Fibroblast of skin of scalp (primary cell): ENCODE measurements at places on chromosomes 7 and 10.
A peak's percentile ranks its signal among the peaks of the same experiment; 100 is the strongest.

GRCh38 chr7:604884-605531 is 85.4 kb upstream of the PDGFA start:
- DNase-seq: no peak

DNA sequence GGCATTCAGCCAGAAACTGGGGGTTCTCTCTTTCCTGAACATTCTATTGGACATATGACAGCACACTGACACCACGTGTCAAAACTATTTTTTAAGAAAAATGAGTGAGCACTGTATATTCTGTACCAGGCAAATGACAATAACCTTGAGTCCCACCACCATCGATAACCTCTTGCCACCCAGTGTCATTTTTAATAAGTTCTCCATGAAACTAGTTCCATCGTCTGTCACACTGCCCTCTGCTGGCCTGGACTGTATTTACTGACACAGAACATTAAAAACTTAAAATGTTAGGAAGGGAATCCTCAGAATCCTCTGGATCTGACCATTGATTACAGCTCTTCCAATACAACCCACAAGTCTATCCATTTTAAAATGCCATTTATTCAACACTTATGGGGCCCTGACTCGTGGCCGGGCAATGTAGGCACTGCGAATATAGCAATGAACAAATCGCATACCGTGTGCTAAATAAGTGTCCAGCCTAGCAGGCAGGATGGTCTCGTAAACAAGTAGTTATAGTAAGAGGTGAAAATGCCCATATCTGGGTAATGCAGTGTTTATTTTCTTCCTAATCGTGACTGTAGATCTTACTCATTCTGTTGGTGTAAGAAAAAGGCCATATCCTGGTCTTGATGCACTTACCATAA is 35.9 kb upstream of the CACNB2 start:
- peak; percentile 52 for DNase-seq

- peak; percentile 54 for DNase-seq
Measured at GRCh38 chr10:122279725-122280141, 8.6 kb downstream of the BTBD16 start.

DNA sequence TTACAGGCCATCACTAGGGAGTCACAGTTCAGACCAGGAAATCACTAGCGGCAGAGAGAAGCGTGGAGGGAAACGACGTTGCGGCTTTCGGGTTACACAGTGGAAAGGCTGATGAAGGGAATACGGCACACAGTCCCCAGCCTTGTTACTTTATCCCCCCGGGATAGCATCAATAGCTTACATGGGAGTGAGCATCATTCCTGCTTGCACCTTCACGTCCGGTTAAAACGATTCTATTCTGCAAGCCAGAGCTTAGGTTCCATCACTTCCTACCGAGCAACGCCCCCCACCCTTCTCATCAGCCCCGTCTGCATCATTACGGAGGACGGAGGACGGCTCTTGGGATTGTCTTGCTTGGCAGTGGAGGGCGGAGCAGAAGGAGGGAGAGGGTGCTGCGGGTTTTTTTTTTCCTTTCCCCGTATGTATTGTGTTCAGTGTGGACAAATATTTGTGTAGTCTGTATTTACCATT is 124.9 kb downstream of the CLEC2L start:
- no peak for DNase-seq

DNA sequence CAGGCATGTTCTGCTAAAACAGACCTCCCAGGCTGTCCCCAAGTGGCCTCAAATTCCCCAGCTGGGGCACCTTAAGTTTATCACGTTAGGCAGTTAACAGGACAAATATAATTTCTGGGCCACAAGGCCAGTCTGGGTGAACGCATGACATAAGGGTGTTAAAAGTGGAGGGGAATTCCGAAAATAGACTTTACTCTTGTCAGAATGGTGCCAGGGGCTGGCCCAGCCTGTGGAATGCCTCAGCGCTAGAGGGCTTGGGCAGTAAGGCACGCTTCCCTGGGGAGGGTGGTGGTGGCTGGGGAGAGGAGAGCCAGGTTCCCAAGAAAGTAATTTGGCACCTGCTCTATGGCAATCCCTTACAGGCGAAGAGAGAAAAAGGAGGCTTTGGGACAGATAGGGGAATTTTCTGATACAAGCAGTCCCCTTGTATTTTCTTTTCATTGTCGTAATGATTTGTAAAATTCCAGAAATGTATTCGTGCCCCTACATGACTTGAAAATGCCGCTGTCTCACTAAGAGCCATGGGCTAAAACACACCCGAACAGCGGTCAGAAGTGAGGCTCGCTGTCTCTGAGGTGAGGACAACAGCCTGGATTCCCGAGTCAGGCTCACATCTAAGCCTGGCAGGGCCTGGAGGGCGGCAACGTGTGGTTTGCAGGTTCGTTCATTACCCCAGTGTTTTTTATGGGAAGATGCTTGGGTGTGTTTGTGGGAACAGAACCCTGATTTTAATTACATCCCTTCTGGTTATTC is 463.2 kb upstream of the GALNT17 start:
- DNase-seq: no peak

GRCh38 chr7:156950381-156950858 is 908 bp downstream of the NOM1 start:
- DNase-seq: no peak

GRCh38 chr10:8910314-8910713 is 855.8 kb downstream of the GATA3 start:
- DNase-seq: no peak

DNA sequence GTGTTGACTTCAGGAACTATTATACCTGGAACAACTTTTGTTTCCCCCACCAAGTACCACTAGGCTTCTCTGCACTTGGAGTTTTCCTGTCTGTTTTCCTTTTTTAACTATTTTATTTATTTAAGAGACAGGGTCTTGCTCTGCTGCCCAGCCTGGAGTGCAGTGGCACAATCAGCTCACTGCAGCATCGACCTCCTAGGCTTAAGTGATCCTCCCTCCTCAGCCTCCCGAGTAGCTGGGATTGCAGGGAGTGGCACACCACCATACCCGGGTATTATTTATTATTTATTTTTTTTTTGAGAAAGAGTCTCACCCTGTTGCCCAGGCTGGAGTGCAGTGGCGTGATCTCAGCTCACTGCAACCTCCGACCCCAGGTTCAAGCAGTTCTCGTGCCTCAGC is 2.1 kb upstream of the GIGYF1 start:
- DNase-seq: no peak

- no peak for DNase-seq
Measured at GRCh38 chr7:3380886-3381685, 80.0 kb downstream of the SDK1 start.

- DNase-seq: no peak
Measured at GRCh38 chr10:73983096-73984047, 14.5 kb upstream of the VCL start.

DNA sequence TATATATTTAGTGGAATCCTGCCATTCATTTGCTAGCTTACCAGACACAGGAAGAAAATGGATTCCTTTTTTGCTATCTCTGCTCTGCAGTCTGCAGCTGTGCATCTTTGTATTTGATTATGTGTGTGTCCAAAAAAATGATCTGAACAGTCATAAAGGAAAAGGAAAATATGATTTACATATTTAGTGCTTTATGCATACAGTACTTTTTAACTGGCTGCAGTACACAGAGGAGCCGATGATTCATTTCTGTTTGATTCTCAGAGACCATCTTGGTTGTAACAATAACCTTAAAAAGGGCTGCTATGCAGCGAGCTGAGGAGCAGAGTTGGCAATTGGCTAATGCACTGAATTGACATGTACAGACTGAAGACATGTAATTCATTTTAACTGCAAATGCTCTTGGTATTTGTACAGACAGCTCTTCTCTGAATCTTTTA is 151.3 kb upstream of the FZD1 start:
- peak; percentile 96 for DNase-seq

DNA sequence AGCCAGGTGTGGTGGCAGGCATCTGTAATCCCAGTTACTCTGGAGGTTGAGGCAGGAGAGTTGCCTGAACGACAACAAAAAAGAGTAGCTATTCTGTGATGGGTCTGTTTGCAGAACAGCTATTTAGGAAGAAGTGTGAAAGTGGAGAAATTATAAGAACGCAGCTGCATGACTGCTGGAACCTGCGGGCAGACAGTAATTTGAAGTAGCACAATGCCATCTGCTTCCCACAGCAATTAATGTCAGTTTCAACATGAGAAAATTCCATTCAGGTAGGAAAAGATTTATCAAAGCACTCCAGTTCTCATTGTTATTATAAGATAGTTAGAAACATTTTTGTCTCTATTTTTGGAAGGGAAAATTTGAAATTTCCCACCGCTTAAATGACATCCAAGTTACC is 21.5 kb downstream of the LAMB1 start:
- DNase-seq: no peak

GRCh38 chr10:72242675-72243074 is 26.6 kb upstream of the ASCC1 start:
- peak; percentile 64 for DNase-seq

- no peak for DNase-seq
Measured at GRCh38 chr10:123506455-123506854, 159.7 kb upstream of the GPR26 start.

DNA sequence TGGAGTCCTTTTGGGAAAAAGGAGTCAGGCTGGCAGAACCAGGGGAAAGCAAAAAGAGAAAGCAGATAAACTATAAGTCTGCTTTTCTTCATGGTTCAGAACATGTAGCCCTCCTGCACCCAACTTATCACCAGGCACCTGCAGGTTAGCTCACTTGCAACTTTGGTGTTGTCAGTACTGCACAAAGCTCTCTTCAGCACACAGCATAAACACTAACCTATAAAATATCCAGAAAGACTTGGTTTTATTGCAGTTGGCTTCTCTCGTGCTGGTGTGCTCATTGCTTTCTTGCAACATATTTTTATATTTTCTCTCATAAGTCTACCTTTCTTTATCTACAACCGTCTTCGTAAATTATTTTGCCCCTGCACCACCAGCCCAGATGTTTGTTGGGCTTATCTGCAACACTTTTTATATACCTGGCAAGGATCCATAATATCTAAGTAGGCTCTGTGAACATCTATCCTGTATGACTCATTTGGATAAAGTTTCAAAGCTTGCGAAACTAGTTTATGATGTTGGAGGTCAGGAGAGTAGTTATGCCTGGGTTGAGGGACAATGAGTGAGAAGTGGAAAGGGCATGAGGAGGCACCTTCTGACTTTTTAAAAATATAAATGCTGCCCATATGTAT is 164.6 kb downstream of the ANKRD30A start:
- DNase-seq: no peak
